ENCODE measurements at places on chromosomes 2 and 18.

DNA sequence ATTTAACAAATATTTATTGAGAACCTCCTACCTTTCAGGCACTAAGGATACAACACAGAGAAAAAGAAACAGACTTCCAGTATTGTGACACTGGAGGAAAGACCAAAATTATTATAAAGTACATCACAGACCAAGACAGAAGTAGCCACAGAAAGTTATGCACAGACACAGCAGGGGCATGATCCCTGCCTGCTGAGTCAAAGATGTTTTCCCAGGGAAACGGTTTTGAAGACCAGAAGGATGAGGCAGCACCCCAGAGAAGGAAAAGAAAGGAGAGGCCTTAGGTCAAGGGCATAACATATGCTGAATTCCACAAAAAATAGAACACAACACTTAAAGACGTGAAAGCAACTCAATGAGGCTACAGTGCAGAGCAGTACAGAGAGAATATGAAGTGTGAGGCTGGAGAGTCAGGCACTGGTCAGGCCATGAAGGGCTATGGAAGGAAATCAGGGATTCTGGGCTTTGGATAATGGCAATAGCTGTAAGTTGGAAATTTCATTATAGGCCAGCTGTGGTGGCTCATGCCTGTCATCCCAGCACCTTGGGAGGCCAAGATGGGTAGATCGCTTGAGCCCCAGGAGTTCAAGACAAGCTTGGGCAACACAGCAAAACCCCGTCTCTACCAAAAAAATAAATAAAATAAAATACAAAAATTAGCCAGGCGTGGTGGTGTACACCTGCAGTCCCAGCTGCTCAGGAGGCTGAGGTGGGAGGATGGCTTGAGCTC is 8.2 kb downstream of the ADAM17 start:
- DNase-seq, result no peak

DNA sequence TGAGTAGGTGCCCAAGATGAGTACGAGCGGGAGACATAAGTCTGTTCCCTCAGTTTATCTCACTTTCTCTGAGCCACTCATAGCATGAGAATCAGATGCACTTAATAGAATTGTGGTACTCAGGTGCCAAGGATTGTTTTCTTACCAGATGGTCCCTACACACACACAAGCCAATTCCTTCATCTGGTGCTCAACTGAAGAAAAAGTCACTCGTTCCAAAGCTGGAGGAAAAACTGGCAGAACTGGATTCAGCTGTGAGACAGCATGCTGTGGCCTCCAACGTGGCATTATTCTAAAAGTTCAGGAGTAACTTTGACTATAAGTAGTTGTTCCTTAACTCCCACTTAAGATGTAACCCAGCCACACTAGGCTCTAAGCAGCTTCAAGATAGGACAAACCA is 33.4 kb upstream of the ABCA12 start:
- DNase-seq, result no peak

DNA sequence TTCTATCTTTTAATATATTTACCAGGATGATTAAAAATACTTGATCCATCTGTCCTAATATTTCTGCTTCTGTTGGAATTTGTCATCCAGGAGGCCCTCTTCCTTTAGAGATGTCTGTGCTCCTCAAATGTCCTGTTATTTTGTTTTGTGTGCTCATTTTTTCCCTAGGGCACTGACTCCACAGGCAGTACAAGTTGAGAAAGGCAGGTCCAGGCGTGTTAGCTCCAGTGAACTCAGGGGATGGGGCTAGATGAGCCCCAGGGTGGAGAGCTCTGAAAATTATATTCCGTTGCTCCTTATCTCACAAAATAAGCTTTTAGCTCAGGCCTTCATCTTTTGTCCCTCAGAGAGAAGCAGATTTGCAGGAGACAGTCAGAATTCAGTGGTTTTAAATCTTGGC is 105.7 kb downstream of the SLC4A3 start:
- no peak for DNase-seq

- no peak for DNase-seq
Measured at GRCh38 chr2:239832490-239833268, 192.5 kb downstream of the NDUFA10 start.

DNA sequence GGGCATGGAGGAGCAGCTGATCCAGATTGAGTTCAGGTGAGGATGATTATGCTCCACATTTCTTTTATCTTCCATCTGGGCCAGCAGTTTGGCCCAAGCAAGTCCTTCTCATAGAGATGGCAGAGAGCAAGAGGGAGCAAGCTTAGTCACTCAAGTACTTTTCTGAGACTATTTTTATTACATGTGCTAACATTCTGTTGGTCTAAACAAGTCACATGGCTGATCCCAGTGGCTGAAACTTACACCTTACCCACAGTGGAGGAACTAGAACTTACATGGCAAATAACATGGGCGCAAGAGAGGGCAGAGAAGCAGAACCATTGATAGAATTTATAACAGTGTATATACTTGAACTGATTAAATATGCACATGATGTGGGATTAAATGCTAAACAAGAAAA is 105.7 kb downstream of the KYNU start:
- DNase-seq, result no peak

DNA sequence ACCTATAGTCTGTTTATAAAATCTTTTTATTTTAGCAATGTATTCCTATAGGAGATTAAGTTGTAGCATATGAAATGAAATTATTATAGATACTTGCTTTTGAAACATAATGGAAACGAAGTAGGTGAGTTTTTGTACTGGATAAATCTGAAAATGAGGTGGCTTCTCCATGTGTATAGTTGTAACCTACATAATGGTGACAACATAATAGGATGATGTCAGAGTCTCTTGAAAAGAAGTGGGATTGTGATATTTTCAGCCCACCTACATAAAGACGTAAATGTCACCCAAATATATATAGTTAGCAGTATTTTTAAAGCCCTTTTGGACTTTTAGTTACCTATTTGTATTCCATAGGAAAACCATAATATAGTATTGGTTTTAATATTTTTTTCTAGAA is 34.8 kb downstream of the FAM171B start:
- no peak for DNase-seq

- DNase-seq, result no peak
Measured at GRCh38 chr2:109707281-109708147, 86.6 kb upstream of the RGPD5 start.

DNA sequence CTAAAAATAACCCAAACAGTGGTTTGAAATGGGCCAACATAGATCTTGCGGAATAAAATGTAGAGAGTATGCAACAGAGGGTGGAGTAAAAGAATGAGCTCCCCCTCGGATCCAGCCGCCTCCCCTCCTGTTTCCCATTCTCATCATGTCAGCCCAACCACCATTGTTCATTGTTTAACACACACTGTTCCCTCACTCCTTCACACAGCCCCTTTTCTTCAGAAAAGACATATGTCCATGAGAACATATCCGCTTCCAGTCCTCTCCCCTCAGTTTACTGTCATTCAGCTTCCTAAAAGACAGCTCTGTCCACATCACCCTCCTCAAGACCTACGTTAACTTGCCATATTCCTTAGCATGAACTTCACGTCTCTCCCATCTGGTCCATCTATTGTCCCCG is 62.9 kb upstream of the SERTAD2 start:
- no peak for DNase-seq

DNA sequence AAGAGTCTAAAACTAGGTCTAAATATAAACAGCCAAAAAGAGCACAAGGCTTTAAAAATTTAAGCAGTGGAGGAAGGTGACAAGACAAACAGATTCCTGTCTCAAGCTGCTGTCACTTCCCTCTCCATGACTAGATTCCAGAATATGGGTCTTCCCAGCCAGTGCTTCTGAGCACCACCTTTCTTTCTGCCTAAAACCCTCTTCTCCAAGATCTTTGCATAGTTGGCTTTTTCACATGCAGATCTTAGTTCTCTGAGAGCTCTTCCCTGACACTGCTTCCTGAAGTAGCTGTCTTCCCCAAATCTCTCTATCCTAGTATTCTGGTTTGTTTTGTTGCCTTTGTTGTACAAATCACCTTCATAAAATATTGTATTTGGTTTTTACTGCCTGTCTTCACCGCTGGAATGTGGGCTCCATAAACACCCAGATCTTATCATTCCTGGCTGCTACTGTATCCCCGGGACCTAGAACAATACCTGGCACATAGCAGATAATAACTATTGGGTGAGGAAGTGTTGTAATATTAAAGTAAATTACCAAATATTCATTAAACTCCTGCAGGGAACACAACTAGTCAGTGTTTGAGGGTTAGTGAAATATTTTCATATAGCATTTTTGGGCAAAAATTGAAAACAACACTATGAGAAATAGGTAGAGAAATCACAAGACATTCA is 150.2 kb downstream of the CCDC85A start:
- no peak for DNase-seq

DNA sequence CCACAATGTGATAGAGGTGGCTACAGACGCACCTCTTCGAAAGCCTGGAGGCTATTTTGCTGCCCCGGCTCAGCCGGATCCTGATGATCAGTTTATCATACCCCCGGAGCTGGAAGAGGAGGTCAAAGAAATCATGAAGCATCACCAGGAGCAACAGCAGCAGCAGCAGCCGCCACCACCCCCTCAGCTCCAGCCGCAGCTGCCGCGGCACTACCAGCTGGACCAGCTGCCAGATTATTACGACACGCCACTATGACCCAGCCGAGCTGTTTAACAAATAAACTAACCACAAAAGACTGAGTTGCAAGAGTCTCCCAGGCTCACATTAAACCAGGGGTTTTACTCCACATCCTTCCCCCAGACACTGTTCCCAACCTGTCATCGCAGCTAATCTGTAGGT is 263.8 kb downstream of the PHLPP1 start:
- DNase-seq, result no peak

GRCh38 chr2:100182494-100183361 is 40.3 kb upstream of the AFF3 start:
- DNase-seq, result no peak

GRCh38 chr18:79010802-79011201 is 31.2 kb downstream of the SALL3 start:
- DNase-seq, result no peak

DNA sequence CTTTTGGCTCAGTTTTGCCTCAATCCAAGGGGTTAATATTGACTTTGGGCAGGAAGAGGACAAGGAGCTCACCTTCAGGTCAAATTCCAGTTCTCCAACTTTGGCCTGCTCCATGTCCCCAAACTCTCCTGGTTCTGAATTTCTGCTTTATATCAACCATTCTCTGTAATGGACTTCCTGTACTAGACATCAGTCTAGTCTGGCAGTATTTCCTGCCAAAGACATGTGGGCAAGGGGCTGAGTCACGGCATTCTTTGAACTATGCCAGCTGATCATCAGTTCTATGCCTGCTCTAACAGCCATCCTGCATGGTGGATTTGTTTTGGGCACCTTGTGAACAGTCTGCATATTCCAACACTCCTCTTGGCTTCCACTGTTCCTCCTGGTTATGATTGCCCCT is 199.4 kb downstream of the ZEB2 start:
- DNase-seq, result peak; percentile 56

DNA sequence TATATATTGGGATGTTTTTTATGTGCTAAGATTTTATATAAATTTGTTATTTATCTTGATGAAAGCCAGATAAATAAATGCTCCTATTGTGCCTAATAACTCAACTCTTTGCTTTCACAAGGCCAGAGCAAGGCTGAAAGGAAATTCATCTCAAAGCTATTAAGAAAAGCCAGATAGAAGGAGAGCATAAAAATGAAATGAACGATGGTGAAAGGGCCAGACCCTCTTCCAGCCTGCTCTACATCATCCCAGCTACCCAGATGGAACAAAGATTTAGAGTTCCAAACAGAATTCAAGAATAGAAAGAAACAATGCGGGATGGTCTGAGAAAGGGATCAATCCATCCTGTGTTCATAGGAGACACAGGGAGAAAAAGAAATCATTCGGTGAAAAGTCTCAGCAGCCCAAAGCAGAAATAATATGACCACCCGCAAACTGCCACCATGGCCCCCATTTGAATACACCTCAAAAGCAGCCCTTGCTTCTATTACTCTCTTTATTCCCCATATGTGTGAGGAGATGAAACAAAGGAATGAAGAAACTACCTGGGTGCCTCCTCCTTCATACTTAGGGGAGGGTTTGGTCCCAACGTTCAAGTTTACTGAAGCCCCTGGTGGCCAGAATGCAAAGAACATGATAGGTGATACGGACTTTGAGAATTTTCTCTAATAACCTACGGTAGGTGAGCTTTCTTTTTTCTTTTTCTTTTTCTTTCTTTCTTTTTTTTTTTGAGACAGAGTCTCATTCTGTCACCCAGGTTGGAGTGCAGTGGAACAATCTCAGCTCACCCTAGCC is 110.1 kb upstream of the FBXO11 start:
- no peak for DNase-seq

- DNase-seq, result no peak
Measured at GRCh38 chr2:48719480-48720177, 35.9 kb downstream of the LHCGR start.

- DNase-seq, result no peak
Measured at GRCh38 chr2:170073288-170073687, 104.7 kb upstream of the MYO3B start.

- DNase-seq, result no peak
Measured at GRCh38 chr2:40219141-40219540, 232.7 kb downstream of the SLC8A1 start.

DNA sequence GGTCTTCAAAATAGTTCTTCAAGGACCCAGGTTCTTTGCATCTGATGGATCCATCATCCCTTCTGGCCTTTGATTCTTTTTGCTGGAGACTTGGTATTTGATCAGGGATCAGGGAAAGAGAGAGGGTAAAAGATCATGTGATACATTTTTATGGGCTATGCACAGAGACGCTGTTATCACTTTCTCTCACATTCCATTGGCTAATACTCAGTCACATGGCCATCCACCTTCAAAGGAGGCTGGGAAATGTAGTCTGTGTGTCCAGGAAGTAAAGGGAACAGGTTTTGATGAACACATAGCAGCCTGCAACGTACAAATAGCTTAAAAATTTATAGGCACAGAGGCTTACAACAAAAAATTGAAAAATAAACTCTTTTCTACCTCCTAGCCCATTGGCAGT is 629.6 kb upstream of the FANCL start:
- no peak for DNase-seq

DNA sequence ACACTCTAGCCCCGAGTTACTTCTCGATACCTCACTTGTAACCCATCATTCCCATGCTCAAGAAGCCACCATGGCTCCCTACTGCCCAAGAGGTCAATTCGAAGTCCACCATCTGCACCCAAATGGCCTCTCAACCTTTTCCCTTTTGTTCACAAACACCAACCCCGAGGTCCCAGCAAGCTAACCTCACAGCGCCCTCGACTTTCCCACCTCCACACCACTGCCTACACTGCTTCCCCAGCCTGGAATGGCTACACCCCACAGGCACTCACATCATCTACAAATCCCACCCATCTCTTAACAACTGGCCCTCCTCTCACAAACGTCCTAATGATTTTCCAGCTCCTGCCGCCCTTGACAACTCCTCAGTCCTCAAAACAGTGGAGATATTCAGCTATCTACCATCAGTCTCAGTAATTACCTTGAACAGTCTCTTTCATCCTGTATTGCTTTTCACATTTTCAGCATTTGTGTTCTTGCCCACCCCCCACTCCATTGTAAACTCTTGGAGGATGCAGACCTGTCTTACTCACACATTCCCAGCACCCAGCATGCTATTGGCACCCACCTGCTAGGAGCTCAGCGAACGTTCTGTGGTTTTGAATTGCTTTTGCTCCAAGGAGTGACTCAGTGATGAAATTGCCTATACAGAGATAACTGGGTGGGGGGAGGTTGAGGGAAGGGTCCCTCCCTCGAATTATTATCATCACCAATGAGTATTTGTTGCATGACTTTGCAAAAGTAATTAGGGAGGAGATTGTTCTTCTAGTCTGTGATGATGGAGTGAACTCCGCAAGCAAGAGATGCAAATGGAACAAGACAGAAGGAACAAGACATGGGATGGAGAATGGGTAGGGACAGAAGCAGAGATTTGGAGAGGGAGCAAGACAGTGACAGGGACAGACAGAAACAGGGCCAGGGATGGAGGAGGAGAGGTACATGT is 106.8 kb downstream of the CYP26B1 start:
- DNase-seq, result no peak
